Muscle of leg (tissue), 16 donors: ENCODE measurements at places on chromosomes 6 and 20. TPM values are rescaled to one million over a fixed set of nuclear protein-coding genes. Genes with fewer than 3 reads are reported as not detected.

The EYS gene
- 0.86 TPM for polyA plus RNA-seq

The KIZ gene
- polyA plus RNA-seq, result 12.8 TPM

The GSTA3 gene
- polyA plus RNA-seq, result not detected

The ALDH8A1 gene
- 2.2 TPM for polyA plus RNA-seq

The CST2 gene
- not detected for polyA plus RNA-seq

The ENPP1 gene
- 9.3 TPM for polyA plus RNA-seq

The ZNF512B gene
- polyA plus RNA-seq, result 27.5 TPM

The SGK1 gene
- polyA plus RNA-seq, result 17.8 TPM

The TMC2 gene
- not detected for polyA plus RNA-seq

The RAD21L1 gene
- not detected for polyA plus RNA-seq

The PACSIN1 gene
- polyA plus RNA-seq, result 1.5 TPM

The OXT gene
- polyA plus RNA-seq, result 0.87 TPM

The MEP1A gene
- not detected for polyA plus RNA-seq

The C20orf144 gene
- 0.12 TPM for polyA plus RNA-seq

The NKX2-2 gene
- polyA plus RNA-seq, result 0.30 TPM

The FAM83C gene
- not detected for polyA plus RNA-seq

The MOXD1 gene
- 7.5 TPM for polyA plus RNA-seq

The OR2H1 gene
- not detected for polyA plus RNA-seq

The CLVS2 gene
- polyA plus RNA-seq, result 1.1 TPM

The NMBR gene
- polyA plus RNA-seq, result 0.15 TPM

The IMPG1 gene
- polyA plus RNA-seq, result 0.52 TPM

The ZNF322 gene
- 20.0 TPM for polyA plus RNA-seq

The FOXQ1 gene
- 0.44 TPM for polyA plus RNA-seq

The DDAH2 gene
- polyA plus RNA-seq, result 136 TPM

The C6orf47 gene
- polyA plus RNA-seq, result 16.4 TPM

The TSHZ2 gene
- 9.5 TPM for polyA plus RNA-seq

The LSM2 gene
- polyA plus RNA-seq, result 58.2 TPM

The BPIFB2 gene
- not detected for polyA plus RNA-seq

DNA sequence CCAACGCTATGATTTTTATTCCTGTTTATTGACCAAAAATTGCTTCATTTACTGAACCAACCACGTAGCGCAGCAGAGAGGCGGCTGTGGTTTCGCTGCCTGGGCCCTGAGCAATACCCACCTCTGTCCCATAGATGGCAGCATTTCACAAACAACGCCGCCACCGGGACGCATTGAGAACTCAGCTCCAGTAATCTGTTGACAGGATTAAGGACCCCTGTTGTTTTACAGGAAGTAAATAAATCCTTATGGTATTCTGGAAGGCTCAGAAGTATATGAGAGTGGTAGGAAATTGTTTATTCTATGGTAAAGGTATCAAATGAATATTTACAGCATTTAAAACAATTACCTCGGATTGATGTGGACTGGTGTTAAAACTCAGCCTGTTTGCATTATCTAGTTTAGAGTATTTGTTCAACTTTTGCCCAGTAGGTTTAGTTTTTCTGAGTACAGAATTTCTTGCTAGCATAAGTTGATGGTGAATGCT is 547.9 kb upstream of the SLC35B3 start:
- DNase-seq, result peak; percentile 62

- DNase-seq, result no peak
Measured at GRCh38 chr6:163688739-163689362, 274.3 kb downstream of the QKI start.

GRCh38 chr20:45305262-45305661 is 1.4 kb upstream of the RBPJL start:
- no peak for DNase-seq

DNA sequence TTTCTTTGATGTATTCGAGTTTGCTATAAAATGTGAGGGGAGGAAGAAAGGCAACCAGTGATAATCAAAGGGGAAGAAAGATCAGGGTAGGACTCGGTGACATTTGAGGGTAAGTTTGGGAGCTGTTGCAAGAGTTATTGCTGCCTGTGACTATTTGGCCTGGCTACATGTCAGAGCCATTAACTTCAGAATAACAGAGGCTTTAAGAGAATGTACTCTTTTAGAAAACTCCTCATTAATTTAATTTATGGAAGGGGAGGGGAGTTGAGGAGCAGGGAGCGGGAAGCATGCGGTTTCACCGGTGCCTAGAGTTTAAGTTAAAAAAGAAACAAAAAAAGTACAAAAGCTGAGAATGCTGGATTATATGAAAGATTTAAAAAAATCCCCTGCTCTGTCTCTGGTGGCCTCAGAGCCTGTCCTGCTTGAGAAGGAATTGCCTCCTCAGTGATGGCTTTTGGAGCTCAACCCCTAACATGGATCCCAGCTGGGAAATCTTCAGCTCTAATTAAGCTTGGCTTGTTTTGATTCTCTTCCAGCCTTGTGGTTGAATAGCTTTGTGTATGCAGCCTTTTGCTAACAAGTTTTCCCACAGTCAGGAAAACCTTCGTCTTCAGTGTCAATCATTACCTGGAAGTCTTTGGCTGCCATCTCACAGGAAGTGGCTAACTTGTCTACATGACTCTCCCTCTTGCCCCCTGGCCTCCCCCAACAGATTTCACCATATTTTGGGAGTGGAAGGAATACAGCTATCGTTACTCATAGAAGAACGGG is 238.2 kb downstream of the SOX4 start:
- peak; percentile 30 for DNase-seq

DNA sequence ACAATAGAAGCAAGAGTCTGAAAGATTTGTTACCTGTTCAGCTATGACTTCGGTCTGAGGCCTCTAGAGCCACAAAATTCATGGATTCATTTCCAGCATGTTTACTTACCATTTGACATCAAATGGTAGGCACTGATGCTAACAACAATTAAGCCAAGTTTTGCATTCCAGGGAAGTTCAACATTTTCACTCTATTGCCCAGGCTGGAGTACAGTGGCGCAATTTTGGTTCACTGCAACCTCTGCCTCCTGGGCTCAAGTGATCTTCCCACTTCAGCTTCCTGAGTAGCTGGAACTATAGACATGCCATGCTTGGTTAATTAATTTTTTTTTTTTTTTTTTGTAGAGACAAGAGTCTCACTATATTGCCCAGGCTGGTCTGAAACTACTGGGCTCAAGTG is 114.1 kb upstream of the SGK1 start:
- DNase-seq, result no peak

DNA sequence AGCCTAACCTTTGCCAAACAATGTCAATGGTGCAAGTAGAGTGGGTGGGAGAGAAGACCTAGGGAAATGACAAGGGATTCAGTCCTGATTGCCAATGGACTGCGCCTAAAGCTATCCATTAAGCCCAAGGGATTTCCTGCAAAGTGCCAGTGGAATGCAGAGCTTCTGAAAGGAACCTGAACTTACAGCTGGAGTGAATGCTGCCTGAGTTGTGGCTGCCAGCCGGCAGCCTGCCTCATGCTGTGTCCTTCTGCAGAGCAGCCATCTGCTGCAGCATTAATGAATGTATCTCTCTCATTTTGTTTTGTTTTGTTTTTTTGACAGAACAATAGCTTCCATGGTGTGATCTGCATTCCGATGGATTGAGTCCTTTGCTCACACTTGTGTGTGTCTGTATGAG is 44.7 kb downstream of the SLC35F1 start:
- DNase-seq, result no peak

GRCh38 chr6:168530653-168531071 is 89.7 kb downstream of the SMOC2 start:
- DNase-seq, result no peak

DNA sequence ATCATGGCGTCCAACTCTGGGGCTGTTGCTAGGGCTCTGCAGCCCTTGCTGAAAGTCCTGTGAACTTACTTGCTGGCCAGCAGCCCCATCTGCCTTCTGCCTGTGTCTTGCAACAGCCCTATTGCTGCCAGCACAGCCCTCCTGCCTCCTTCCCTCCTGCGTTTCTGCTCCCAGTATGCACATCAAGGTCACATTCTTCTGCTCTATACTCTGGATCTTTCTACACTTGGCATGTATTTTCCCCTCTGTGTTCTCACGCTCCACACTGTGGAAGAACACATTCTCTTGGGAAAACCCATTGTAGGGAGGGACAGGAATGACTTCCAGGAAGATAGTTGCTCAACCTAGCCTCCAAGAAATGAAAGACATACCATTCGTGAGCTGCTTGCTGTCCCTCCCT is 80.9 kb upstream of the PHACTR2 start:
- DNase-seq, result peak; percentile 64

DNA sequence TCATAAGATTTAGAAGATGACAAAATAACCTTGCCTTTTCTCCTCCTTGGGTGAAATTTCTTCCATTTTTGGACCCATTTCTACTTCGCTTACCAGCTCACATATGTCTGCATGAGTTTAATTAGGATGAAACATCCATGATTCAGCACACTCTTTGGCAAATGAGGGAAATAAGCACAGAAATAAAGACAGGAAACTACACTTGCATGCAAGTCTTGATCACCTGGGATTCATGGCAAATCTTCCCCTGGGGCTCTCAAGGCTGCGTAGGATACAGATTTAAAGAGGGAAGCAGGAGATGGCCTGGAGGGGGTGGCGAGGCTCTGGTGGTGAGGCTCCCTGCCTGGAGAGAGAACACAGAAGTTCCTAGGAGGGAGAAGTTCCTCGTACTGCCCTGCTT is 147.8 kb downstream of the EDN3 start:
- no peak for DNase-seq

DNA sequence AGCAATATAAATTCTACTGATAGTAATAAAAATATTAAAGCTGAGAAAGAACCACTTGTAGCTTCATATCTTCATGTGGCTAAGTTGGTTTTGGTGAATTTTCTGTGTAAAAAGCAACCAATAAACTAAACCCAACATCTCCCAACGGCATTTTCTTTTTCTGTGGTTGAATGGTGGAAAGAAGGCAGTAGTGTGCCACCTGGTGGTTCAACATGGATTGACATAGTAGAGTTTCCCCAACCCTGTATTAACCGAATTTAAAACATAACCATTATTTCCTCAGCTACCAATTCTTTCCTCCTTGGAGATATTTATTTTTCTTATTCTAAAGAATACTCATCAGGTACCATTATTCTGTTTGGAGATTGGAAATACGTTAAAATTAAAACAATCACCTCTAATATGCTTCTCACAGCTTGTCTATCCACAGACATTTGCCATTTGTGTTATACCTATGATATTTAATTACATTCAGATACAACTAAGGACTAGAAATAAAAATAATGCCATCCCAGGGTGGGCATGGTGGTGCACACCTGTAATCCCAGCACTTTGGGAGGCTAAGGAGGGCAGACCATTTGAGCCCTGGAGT is 117.1 kb upstream of the EEF1E1 start:
- peak; percentile 36 for DNase-seq

GRCh38 chr6:137640086-137640485 is 145.9 kb upstream of the OLIG3 start:
- DNase-seq, result no peak

- peak; percentile 36 for DNase-seq
Measured at GRCh38 chr6:135423649-135424128, 73.9 kb downstream of the AHI1 start.

GRCh38 chr6:169907419-169908115 is 156.1 kb downstream of the ERMARD start:
- DNase-seq, result no peak

DNA sequence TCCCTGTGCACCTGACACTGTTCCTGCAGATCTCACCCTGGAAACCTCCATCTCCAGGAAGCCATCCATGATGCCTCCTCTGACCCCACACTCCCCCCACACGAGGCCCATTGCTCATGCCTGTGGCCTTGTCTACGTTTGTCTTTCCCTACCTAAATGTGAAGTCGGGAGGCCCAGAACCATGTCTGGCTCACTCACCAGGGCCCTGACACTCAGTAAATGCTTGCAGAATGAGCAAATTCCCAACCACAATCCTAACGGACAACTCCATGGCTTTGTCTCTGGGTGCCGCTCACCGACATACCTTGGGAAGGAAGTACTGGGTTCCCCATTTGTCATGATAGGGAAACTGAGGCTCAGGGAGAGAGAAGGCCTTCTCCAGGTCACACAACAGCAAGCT is 7.3 kb downstream of the PEDS1 start:
- no peak for DNase-seq

- DNase-seq, result no peak
Measured at GRCh38 chr20:45449528-45449927, 20.0 kb upstream of the WFDC2 start.

GRCh38 chr20:23639490-23639958 is 1.8 kb upstream of the CST3 start:
- no peak for DNase-seq

GRCh38 chr20:57247292-57247965 is 19.0 kb downstream of the BMP7 start:
- no peak for DNase-seq

DNA sequence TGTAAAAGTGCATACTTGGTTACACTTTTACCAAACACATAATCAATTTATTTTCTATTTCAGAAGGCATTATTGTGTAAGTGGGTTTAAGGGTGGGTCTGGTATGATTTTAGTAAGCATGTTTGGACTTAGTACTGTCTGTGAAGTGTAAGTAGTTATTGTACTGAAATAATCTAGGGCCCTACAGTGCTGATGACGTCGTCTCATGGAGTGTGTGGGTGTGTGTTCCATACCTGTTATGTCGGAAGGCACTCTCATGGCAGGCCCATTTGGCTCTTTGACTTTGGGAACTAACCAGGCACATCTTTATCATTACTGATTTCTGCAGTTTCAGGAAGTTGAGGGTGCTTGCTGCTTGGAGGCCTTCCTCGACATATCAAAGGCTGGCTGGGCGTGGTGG is 155.1 kb downstream of the SASH1 start:
- DNase-seq, result no peak

DNA sequence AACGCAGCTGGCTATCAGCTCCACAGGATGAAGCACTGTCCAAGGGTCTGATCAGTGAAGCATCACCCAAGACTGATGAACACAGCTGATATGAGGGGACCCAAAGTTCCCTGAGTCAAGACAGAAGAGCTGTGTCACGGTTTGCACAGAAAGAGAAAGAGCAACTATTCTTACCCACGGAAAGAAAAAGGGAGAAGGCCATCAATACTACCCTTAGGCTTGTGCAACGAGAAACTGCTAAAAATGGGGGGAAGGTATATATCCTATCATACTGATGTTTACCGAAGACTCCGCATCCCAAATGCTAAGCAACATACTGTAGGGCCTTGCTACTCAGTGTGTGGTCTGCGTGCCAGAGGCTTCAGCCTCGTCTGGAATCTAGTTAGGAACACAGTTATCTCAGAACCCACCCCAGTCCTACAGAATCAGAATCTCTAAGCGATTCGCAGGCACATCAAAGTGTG is 665 bp downstream of the FASTKD5 start:
- no peak for DNase-seq

DNA sequence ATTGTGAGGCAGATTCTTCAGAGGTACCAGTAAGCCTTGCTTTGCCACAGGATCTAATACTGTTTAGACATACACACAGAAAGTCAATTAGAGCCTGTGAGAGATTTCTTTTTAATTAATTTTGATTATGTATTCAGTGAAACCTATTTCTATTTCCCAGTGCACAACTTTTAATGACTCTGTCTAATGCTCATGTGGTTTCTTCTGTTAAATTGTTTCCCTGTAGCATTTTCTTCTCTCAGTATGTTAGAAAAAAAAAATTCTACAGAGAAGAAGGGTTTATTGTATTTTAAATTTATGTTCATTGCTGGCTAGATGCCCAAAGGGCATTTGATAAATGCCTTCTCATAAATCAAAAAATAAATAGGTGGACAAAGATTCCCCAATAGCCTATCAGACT is 293.7 kb downstream of the C6orf118 start:
- DNase-seq, result no peak

GRCh38 chr20:60206259-60206658 is 248.0 kb downstream of the CDH26 start:
- DNase-seq, result no peak

- no peak for DNase-seq
Measured at GRCh38 chr6:69280858-69281257, 516.0 kb downstream of the LMBRD1 start.
